ENCODE measurements at places on chromosomes 5 and 9. TPM values are rescaled to one million over a fixed set of nuclear protein-coding genes. Genes with fewer than 3 reads are reported as not detected.
A peak's percentile ranks its signal among the peaks of the same experiment; 100 is the strongest.

The TLR4 gene
- total RNA-seq, result 28.0 TPM

- H3K27me3 ChIP-seq, result no peaks in the 10 kb centered on the region
- no peaks in the 10 kb centered on the region for H3K4me1 ChIP-seq
- no peaks in the 10 kb centered on the region for H3K36me3 ChIP-seq
- no peak overlapping the region for H3K4me3 ChIP-seq
Measured at GRCh38 chr5:180769821-180770220, 30.0 kb upstream of the OR2Y1 start.

DNA sequence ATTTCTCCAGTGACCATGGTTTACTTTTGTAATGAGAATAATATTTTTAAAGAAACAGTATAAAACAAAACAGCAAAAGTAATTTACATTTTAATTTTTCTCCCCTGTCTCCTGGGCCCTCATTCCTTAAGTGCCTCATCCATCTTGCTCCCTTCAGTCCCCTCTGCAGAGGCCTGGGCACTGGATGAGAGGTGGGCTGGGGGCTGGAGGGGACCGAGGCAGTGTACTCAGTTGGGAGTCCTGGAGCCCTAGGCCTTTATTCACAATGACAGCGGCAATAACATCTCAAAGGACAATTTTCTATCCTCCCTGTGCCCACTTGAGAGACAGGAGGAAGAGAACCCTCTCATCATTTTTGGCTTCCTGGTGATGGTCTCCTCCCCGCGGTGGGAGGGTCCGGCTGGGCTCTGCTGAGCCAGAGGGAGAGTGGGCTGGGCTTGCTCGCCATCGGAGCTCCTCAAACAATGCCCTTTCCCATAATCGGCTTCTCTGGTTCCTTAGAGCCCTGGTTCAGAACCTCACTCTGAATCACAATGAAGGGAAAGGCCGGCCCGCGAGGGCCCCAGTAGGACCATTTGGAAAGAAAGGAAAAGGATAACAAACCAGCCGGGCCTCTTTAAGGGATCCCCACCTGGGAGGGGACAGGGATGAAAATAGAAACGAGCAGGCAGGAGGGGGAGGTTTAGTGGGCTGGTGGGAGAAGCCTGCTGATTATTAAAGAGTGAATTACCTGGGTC is 9.7 kb upstream of the SMIM32 start:
- no peaks in the 10 kb centered on the region for H3K27me3 ChIP-seq
- no peak overlapping the region for H3K27ac ChIP-seq
- no peak overlapping the region for H3K4me3 ChIP-seq
- DNase-seq, result no peak

GRCh38 chr9:11755951-11756350 is 937.2 kb upstream of the TYRP1 start:
- no peak overlapping the region for H3K4me3 ChIP-seq
- DNase-seq, result no peak
- no peaks in the 10 kb centered on the region for H3K27me3 ChIP-seq
- no peaks in the 10 kb centered on the region for H3K4me1 ChIP-seq

DNA sequence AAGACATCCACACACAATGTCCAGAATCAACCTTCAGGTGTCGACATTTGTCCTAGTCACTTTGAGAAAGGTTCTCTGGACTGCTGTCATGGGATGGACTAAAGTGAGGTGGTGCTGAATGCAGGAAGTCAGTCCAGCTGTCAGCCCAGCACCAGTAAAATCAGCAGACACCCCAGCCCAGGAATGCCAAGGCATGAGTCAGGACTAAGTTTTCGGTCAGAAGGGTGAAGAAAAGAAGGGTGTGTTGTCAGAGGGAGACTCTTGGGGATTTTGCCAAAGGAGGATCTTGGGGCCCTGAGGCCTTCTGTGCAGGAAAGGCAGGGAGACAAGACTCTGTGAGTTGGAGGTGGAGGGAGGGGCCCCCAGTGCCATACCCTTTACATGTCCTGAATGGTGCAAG is 69.0 kb upstream of the XPA start:
- H3K4me3 ChIP-seq, result no peak overlapping the region
- no peaks in the 10 kb centered on the region for H3K4me1 ChIP-seq
- H3K27ac ChIP-seq, result no peak overlapping the region
- H3K36me3 ChIP-seq, result no peaks in the 10 kb centered on the region
- no peaks in the 10 kb centered on the region for H3K27me3 ChIP-seq

DNA sequence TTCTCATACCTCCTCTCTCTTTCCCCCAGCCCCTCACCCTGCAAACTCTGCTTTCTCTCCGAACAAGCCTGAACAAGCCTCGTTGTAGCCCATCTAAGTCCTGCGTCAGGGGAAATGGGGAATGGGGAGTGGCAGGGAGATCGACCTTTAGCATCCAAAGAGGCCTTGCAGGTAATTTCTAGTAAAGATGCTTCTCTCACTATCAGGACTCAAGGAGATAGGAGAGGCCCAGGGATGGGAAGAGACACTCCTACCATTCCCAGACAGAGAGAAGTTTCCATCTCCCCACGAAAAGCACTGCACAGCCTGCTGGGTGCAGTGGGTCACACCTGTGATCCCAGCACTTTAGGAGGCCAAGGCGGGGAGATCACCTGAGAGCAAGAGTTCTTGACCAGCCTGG is 44.4 kb upstream of the CTNNA1 start:
- H3K27me3 ChIP-seq, result no peaks in the 10 kb centered on the region
- H3K36me3 ChIP-seq, result no peaks in the 10 kb centered on the region
- no peaks in the 10 kb centered on the region for H3K4me1 ChIP-seq

The TAF11L5 gene
- not detected for total RNA-seq

DNA sequence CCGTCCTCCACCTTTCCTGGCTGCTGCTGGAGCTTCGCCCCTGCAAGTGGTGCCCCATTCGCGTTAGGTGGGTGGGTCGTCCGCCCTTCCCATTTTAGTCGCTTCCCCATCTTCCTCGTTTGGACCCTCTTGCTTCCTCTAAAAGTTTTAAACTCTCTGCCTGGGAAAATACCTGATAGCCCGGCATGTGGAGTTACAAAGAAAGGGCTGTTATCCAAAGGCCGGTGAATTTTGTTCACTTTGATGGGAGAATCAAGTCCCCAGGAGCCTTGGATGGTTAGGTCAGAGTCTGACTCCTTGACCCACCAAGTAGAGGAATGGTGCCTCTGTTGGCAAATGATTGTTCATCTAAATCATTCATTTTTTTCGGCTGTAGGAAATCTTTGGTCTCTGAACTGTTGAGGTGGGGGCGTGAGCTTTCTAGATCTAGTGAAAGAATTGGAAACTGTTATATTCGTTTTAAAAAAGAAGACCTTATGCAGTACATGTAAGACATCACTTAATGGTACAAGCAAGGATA is 29.5 kb upstream of the APC start:
- no peak for DNase-seq
- H3K27me3 ChIP-seq, result no peaks in the 10 kb centered on the region
- peak overlapping the region; percentile 92 for H3K4me3 ChIP-seq
- H3K27ac ChIP-seq, result peak overlapping the region; percentile 92
- H3K4me1 ChIP-seq, result no peaks in the 10 kb centered on the region
- no peaks in the 10 kb centered on the region for H3K36me3 ChIP-seq

The SPARC gene
- total RNA-seq, result 341 TPM

GRCh38 chr5:180291234-180291940 is 496 bp downstream of the MAPK9 start:
- H3K4me1 ChIP-seq, result no peaks in the 10 kb centered on the region
- H3K27me3 ChIP-seq, result no peaks in the 10 kb centered on the region
- peak overlapping the region; percentile 99 for H3K4me3 ChIP-seq

- H3K4me1 ChIP-seq, result peaks cover 6% of the 10 kb centered on the region
- H3K36me3 ChIP-seq, result no peaks in the 10 kb centered on the region
- no peaks in the 10 kb centered on the region for H3K27me3 ChIP-seq
Measured at GRCh38 chr9:94010980-94011533, 55.9 kb upstream of the BARX1 start.

- no peaks in the 10 kb centered on the region for H3K27me3 ChIP-seq
- no peak for DNase-seq
- H3K4me3 ChIP-seq, result no peak overlapping the region
- H3K4me1 ChIP-seq, result no peaks in the 10 kb centered on the region
- H3K27ac ChIP-seq, result no peak overlapping the region
Measured at GRCh38 chr5:61167382-61167781, 5.1 kb upstream of the SMIM15 start.

- H3K4me1 ChIP-seq, result no peaks in the 10 kb centered on the region
- DNase-seq, result no peak
- no peaks in the 10 kb centered on the region for H3K27me3 ChIP-seq
- H3K4me3 ChIP-seq, result no peak overlapping the region
Measured at GRCh38 chr5:5065472-5065871, 74.7 kb upstream of the ADAMTS16 start.

DNA sequence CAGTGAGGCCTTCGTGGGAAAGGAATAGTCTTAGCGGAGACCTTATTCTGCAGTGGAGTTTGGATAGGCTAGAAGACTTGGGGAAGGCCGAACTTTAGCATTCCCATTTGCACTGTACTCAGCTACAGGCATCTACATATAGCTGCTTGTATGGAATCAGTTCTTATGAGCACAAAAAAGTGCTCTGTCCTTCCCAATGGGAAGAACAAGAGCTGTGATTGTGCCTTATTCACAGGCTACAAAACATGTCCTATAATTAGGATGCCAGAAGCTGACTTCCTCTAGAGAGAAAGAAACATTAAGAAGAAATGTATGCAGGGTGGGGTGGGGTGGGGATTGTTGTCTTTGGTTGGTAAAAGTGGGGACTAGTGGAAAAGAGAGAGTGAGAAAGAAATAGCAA is 154.7 kb downstream of the ATP10B start:
- H3K4me3 ChIP-seq, result no peak overlapping the region
- H3K27me3 ChIP-seq, result no peaks in the 10 kb centered on the region
- H3K36me3 ChIP-seq, result no peaks in the 10 kb centered on the region
- DNase-seq, result no peak
- H3K4me1 ChIP-seq, result no peaks in the 10 kb centered on the region

The TAF11L10 gene
- not detected for total RNA-seq

The LCN1 gene
- not detected for total RNA-seq

DNA sequence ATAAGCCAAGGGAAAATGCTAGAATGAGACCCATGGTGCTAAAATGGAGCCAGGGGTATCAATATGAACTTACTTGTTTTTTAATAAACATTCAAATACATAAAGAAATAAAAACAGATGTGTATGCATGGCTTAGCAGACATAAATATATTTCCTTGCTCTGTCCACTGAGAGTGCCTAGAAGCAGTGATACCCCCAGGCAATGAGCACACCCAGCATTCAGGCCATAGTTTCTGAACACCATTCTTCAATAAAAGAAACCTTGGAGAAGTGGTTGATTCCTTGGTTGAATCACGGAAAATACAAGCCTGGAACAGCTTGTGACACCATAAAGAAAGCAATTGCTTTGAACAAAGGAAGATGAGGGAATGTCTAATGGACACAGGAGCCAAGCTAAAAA is 16.5 kb downstream of the LARS1 start:
- no peak overlapping the region for H3K4me3 ChIP-seq
- no peaks in the 10 kb centered on the region for H3K4me1 ChIP-seq
- H3K36me3 ChIP-seq, result no peaks in the 10 kb centered on the region
- no peaks in the 10 kb centered on the region for H3K27me3 ChIP-seq
- DNase-seq, result no peak

DNA sequence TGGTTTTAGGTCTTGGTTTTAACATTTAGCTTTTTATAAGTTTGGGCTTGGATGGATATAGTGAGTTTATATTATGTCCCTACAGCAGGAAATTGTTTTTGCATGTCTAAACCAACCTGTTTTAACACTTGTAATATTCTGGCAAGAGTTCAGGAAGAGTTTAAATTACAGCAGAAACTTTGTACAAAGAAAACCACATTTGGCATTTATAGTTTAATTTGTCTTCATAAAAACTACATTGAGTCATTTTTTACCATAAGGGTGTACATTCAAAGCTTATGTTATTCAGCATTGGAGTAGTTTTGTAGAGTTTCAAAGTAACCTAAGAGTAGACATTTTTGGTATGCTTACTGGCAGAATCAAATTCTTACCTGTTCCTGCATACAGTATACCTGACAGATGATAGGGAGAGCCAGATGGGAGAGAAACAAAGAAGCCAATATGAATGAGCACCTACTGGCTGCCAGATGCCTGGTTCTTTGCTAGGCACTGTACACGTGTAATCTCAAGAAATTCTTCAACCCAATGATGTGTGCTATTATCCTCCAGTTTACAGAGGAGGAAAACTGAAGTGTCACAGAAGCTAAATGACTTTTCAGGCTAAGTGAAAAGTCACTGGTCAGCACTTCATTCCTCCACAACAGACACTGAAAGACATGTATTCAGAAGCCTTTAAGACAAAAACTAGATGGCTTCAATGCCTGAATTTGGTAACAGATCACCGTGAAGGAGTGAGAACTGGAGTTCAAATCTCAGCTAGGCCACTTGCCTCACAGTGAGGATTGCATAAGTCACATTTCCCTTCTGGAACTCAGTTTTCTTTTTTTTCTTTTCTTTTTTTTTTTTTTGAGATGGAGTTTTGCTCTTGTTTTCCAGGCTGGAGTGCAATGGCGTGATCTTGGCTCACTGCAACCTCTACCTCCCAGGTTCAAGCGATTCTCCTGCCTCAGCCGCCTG is 25.9 kb upstream of the ECM2 start:
- no peaks in the 10 kb centered on the region for H3K4me1 ChIP-seq
- no peaks in the 10 kb centered on the region for H3K27me3 ChIP-seq
- no peaks in the 10 kb centered on the region for H3K36me3 ChIP-seq
- no peak overlapping the region for H3K4me3 ChIP-seq
- H3K27ac ChIP-seq, result no peak overlapping the region

The TLE1 gene
- total RNA-seq, result 124 TPM

GRCh38 chr5:122759241-122760070 is 15.4 kb upstream of the SNX2 start:
- H3K4me3 ChIP-seq, result no peak overlapping the region
- no peaks in the 10 kb centered on the region for H3K36me3 ChIP-seq
- no peaks in the 10 kb centered on the region for H3K4me1 ChIP-seq
- H3K27me3 ChIP-seq, result no peaks in the 10 kb centered on the region
- H3K27ac ChIP-seq, result no peak overlapping the region
- no peak for DNase-seq

Measured in uterus (tissue), 4 donors.